ENCODE measurements at places on chromosomes 5 and 9.

- no peak for DNase-seq
Measured at GRCh38 chr9:13552606-13553215, 273.2 kb upstream of the MPDZ start.

- no peak for DNase-seq
Measured at GRCh38 chr9:37956904-37957663, 53.2 kb upstream of the SLC25A51 start.

GRCh38 chr5:101062902-101063301 is 159.8 kb upstream of the ST8SIA4 start:
- no peak for DNase-seq

DNA sequence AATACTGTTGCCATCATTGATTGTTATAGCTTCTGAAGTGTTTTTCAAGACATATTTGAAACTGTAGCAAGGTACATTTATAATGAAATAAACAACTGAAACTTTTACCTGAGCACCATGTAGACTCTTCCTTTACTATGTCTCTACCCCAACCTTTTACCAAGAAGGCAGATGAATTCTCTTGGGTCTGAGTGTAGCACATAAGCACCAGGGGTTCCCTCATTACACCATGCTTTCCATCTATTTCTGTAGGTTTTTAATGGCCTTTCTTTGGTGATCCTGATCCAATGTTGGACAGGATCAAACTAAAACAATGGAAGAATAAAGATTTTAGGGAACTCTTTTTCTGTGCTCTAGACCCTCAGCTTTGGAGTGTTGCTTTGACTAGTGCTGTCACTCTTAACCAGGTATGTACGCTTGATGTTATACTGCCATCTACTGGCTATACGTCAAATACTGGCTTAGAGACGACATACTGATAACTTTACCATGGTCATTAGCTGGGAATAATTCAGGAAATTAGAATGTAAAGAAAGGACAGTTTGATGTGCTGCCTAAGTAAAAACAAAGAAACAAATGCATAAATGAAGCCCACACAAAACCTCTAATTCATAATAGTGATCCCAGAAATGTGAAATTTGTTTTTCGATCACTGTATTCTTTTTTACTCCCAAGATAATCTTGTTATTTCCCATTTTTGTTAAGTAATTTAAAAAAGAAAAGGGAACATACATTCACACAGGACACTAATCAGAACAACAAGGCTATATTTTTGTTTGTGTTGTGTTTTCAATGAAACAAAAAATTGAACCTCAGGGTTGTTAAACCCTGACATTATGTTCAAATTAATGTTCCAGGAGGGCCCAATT is 30.7 kb downstream of the IFNW1 start:
- DNase-seq, result no peak

- no peak for DNase-seq
Measured at GRCh38 chr9:112371060-112371459, 8.8 kb upstream of the HSDL2 start.

DNA sequence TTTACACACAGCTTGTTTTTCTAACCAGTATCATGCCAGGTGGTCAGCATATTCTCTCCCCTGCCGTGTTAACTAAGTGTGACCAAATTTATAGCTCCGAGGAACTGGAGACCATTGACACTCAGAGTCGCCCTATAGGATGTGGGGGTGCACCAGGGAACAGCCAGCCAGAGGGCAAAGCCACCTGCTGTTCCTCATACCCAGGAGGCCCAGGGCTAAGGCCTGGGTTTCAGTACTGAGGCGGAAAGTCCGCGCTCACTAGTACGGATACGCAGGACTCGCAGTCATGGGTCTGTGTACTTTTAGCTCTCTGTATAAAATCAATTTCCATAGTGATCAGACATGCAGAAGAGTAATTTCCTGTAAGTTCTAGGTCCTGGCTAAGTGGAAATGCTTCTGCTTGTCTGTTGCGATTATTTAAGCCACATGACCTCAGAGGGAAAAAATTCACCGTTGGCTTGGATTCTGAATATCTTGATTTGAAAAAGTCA is 247.0 kb downstream of the AOPEP start:
- DNase-seq, result no peak

DNA sequence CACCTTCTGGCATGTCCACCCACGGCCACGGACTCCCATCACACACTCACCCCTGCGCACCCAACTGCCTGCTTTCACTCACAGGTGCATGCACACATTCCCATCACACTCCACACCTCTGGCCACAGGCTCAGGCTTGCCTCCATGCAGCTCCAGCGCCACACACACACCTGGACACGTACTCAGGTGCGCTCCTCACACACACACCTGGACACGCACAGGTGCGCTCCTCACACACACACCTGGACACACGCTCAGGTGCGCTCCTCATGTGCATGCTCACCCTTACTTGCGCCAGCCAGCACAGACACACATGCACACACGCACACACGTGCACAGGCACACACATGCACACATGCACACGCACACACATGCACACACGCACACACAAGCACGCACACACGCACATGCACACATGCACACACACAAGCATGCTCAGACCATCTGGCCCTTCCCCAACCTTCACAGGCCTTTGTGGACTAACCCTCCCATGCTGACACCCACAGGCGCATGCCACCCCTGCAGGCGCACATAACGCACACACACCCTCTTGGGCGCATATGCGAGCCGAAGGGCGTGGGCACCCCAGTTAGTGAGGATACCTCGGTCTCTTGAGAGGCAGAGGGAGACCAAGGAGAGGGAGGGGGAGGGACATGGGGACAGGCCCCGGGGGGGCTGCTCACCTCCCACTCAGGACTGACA is 8.3 kb downstream of the GRIN1 start:
- DNase-seq, result no peak

- no peak for DNase-seq
Measured at GRCh38 chr5:176676361-176676824, 29.1 kb downstream of the TSPAN17 start.

GRCh38 chr9:127562841-127563401 is 49.2 kb upstream of the STXBP1 start:
- no peak for DNase-seq

DNA sequence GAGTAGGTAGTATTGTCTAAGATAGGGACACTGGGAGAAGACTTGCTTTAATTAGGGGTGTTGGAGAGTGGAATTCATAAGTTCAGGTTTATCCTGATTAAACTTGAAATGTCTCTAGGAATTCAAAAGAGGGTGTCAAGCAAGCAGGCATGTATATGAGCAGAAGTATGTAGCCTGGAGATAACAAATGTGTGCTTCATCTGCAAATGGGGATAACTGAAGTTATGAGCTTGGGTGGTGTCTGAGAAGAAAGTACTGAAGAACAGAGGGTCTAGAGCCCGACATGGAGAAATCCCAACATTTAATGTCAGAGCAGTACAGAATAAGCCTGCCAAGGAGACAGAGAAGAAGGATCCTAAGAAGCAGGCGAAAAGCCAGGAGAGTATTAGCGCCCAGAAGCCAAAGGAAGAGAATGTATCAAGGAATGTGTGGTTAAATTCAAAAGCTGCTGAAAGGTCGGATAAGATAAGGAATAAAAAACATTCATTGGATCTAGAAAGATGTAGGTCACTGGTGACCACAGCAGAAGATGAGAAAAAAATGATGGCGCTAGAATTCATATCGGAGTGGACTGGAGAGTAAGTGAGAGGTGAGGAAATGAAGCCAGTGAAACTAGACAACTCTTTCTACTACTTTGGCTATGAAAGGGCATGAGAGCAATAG is 401.5 kb upstream of the PIK3R1 start:
- DNase-seq, result no peak

- DNase-seq, result peak; percentile 11
Measured at GRCh38 chr5:392431-392988, 50.5 kb upstream of the EXOC3 start.

DNA sequence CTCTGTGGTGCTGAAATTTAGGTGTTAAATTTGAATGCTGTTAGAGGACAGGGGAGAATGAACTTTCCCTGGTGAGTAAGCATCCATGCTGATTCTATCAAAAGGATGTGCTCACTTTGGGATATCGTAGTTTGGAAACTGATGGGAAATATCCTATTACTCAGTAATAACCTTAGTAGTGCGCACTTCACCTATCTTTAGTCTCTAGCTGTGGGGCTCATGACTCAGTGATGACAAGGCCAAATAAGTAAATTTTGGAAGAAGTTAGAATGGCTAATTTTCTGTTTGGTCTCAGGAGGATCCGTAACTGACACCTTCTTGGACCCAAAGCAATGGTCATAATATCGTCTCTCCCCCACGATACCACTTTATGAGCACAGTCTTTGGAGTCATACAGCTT is 448.4 kb downstream of the PSAT1 start:
- no peak for DNase-seq

DNA sequence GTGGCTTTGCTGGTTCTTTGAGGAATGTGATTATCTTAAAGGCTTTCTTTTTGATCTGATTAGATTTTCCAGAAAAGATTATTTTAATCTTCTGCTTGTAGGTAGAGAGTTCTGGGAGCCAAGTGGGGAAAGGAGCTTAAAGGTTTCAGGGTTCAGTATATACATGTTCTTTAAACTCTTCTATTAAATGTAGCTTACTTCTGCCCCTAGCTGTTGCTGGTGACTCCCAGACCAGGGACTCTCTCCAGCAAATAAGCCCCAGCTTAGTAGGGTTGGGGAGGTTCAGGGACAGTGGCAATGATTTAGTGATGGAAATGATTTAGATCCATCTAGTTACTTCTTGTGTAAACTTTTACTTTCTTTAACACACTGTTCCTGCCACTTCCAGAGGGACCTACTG is 72.2 kb downstream of the SLC12A2 start:
- DNase-seq, result no peak

- peak; percentile 75 for DNase-seq
Measured at GRCh38 chr9:132235894-132236661, 74.2 kb downstream of the NTNG2 start.

GRCh38 chr5:40909264-40909663 is at the start of gene C7:
C7 (plus strand) TSS chr5:40909497; CDS start chr5:40909611, 114 bp downstream.
- no peak for DNase-seq

- DNase-seq, result no peak
Measured at GRCh38 chr5:146290318-146290717, 48.3 kb upstream of the POU4F3 start.

Measured in stimulated activated CD8-positive, alpha-beta memory T cell treated with anti-CD3 and anti-CD28 coated beads, Interleukin-7, amount 100 ng/mL, for 1 hour (primary cell).